ENCODE measurements at places on chromosomes 2 and 18. TPM values are rescaled to one million over a fixed set of nuclear protein-coding genes. Genes with fewer than 3 reads are reported as not detected.

The SLC16A14 gene
- total RNA-seq, result 2.1 TPM

The GCKR gene
- not detected for total RNA-seq

The ESPNL gene
- 0.03 TPM for total RNA-seq

The C2orf15 gene
- total RNA-seq, result not detected

The IMPACT gene
- total RNA-seq, result 21.8 TPM

The PDE11A gene
- 0.25 TPM for total RNA-seq

The CNGA3 gene
- not detected for total RNA-seq

The TCF23 gene
- total RNA-seq, result not detected

The ST3GAL5 gene
- total RNA-seq, result 2.1 TPM

The PTH2R gene
- not detected for total RNA-seq

The THSD7B gene
- total RNA-seq, result not detected

The CCDC141 gene
- total RNA-seq, result not detected

- DNase-seq, result no peak
Observed at GRCh38 chr2:53173091-53173490, 594.5 kb upstream of the CHAC2 start.

DNA sequence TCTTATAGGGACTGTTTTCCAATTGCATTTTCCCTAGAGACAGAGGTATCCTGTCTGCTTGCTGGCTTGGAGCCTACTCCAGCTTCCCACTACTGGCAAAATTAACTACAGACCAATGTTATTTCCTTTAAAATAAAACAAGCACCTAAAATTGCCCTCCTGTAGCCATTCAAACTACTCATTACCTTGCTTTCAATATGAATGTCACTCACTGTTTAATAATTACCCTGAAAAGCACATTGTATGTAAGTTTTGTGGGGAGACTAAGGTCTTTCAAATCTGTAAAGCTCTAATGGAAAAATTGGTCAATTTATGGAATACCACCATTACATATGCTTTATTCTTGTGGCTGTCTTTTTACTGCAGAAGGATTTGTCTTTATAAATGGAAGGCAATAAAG lies 87.3 kb downstream of the DOCK10 start:
- DNase-seq, result no peak

- DNase-seq, result no peak
Observed at GRCh38 chr2:197958592-197959150, 154.3 kb downstream of the PLCL1 start.

- no peak for DNase-seq
Observed at GRCh38 chr2:239468491-239469105, 67.8 kb upstream of the HDAC4 start.

DNA sequence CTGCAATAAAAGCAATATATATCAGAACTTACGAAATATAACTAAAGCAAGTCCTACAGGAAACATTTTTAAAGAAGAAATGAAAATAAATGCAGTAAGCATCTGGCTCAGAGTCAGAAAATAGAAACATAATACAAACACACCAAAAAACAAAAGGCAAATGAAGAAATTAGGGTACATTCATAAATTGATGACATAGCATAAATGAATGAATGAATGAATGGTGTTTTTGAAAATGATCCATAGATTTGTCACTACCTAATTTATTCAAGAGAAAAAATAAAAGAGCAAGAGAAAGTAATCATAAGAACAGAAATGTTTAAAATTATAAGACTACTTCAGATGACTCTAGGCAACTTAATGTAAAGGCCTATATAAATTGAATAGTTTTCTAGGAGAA lies 226.1 kb upstream of the CDH20 start:
- no peak for DNase-seq

GRCh38 chr2:217905896-217906295 lies 96.9 kb downstream of the TNS1 start:
- DNase-seq, result no peak

DNA sequence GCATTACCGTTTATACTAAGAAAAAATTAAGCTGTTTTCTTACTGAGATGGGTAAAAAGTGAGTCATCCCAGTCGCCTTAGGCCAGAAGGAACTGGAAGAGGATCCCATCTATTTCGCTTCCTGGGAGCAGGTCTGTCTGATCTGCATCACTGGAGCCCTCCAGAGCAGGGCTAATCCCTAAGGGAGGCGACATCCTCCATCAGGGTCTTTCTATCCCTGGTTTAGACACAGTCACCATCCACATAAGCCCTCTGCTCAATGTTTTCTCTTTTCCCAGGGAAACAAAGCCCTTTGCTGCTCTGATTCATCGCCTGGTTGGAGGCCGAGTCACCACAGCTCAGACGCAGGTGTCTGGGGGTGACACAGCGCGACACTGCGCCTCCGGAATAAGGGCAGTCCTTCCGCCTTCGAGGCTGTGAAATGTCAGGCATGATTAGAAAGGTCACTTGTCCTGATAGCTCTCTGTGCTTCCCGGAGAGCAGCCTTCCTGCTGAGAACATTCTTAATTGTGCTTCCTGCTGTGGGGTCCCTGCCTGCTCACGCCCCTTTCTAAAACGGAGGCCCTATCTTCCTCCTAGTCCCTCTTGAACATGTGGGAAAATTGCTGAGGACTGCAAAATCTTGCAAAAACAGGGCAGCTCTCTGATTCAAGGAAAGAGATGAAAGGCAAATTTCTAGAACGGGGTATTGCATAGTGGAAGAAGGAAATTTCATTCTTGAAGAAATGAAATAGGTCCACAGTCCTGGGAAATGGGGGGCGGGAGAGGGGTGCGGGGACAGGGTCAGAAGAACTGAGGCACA lies 56.3 kb downstream of the MARCHF4 start:
- DNase-seq, result peak; percentile 34

GRCh38 chr2:136014411-136014810 lies 29.0 kb upstream of the DARS1 start:
- no peak for DNase-seq

DNA sequence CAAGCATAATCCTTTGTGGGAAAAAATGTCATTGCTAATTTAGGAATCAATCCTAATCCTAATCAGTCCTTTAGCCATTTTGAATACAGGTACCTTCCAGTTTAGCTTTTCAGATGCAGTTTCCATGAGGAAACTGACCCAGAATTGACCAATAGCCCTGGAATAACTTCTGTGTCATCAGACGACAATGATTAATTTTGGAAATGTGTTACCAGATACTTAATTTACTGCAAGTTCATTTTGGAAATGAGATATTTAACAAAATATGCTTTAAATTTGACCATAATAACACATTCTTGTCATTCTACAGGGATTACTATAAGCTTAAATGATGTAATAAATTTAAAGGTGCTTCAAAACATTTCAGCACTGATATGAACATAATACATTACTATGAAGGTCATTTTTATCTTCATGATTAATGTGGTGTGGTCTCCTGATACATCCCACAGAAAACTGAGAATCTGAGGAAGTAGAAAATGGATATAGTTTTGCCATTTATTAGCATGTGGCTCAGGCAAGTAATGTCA lies 129.8 kb upstream of the SH3BP4 start:
- DNase-seq, result no peak

- DNase-seq, result peak; percentile 71
Observed at GRCh38 chr18:23134780-23135549, at the start of gene CABLES1. TSS of gene CABLES1 (plus strand) at chr18:23135485. CDS start at chr18:23135763, 278 bp downstream.

- no peak for DNase-seq
Observed at GRCh38 chr2:191315365-191315752, 70.2 kb downstream of the MYO1B start.

- DNase-seq, result no peak
Observed at GRCh38 chr2:60973705-60974104, 43.8 kb upstream of the PEX13 start.

GRCh38 chr2:219523031-219523671 lies 8.9 kb downstream of the ASIC4 start:
- no peak for DNase-seq

- no peak for DNase-seq
Observed at GRCh38 chr2:118124288-118124891, 36.1 kb downstream of the INSIG2 start.

DNA sequence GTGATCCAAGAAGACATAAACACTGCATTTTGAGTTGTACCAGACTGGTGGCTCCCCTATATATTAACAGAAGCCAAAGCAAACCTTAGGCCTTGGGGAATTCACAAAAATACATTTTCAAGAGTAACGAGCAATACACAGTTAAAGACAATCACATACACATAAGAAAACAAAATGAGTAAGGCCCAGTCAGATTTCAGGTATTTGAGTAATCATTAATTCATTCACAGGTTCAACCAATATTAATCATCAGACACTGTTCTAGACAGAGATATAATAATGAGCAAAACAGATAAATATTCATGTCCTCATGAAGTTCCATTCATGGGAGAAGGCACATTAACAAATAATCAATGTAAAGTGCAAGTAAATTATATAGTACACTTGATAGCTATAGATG lies 9.6 kb downstream of the STPG4 start:
- no peak for DNase-seq

DNA sequence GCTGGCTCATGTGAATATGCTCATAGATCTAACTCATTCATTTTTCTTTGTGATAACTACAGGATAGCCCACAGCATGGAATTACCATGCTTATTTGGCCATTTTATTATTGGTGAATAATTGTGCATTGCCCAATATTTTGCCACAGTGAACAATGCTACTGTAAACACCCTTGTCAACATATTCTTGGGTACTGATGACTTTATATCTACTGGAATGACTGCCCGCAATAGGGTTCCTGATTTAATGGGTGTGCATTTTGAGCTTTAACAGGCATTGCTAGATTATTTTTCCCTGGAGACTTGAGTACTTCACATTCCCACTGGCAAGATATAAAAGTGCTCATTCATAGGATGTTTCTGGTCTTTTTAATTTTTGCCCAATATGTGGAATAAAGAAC lies 42.7 kb upstream of the EVA1A start:
- no peak for DNase-seq

DNA sequence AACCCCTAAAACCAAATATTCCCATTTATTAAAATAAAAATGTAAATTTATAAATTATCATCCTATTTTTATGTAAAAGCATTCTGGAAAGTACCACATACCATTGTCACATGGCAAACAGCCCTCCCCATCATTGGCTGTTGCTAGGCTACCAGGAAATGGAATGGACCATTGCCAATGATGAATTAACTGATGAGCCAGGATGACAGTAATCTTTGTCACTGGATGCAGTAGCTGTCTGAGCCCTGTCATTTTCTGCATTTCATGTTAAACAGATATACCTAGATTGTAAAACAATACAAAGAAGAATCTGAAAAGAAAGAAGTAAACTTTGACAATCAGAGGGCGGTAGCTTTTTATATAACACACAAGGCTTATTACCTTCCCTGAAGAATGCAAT lies 641.4 kb downstream of the BCL11A start:
- no peak for DNase-seq

DNA sequence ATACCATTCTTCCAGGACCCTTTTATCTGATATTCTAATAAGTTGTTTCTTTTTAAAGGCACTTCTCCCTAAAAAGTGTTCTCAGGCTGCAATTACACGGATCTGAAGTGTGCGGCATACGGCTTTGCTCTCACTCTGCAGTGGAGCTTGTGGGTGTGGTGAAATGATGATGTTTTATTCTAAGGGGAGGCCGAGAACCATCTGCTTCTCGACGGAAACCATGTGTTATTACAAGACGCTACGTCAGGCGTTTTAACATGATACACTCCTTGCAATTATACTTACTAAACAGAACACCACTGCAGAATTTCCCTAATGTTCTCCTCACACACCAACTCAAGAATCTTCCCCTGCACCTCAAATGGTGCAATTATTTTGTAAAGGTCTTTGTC lies 34.9 kb upstream of the CTDP1 start:
- DNase-seq, result no peak

DNA sequence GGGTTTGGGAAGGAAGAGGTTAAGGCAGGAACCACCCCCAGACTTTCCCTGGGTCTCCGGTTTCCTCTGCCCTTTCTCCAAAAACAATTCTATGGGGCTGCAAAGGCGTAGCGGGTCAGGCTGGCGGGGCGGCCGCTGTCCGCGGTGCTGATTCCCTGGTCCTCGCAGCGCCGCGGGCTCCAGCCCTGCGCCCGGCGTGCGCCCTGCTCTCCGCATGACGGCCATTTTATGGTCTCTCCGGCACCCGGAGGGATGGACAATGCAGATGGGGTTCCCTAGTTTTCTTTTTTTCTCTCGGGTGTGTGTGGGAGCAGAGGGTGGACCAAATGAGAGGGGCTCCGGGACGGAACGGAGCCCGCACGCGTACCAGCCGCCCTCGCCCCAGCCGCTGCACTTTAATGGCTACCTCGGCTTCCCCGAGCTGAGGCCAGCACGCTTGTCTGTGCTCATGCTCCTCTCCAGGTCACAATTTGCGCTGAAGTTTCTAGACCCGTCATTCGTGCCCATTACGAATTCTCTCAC lies 1.6 kb downstream of the ST8SIA3 start:
- DNase-seq, result peak; percentile 7

DNA sequence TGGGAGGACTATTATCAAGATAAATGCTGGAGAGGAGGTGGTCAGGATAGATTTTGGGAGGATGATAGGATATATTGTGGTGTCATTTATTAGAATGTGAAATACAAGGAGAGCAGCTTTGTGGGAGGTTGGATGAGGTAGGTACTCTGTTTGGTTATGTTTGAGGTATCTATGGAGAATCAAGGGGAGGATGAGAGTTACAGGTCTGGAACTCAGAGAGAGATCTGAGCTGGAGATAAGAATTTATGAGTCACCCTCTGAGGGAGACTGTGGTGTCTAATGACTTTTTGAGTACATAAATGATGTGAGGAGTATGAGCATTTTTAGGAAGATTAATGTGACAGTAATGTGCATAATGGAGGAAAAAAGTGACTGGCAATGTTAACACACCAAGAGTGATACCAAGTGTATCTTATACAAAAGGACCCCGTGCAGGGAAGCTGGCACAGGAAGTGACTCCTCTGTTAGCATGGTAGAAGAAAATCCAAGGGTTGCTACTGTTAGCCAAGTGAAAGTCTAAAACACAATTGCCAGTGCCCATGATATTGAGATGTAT lies 48.2 kb downstream of the CRIM1 start:
- DNase-seq, result peak; percentile 34

DNA sequence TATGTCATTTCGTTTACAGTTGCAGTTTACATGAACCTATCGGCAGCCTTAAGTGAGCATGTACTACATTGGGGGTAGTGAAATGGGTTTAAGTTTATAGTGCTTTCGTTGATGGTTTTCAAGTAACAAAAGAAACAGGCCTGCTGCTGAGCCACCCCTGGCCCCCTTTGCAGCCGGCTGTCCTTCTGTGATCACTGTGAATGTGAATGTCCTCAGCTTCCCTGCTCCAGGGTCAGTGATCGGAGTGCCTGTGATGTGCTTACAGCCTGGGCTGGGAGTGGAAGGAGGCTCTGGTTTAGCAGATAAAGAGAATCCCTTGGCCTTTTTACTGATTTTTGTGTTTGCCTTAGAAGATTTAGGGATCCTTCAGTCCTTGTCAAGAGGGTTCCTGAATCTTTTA lies 154.2 kb downstream of the FAM210A start:
- DNase-seq, result no peak

- no peak for DNase-seq
Observed at GRCh38 chr2:241926541-241927311, 57.2 kb downstream of the RTP5 start.

GRCh38 chr2:210548031-210548430 lies 8.4 kb upstream of the CPS1 start:
- DNase-seq, result no peak

- peak; percentile 66 for DNase-seq
Observed at GRCh38 chr2:64348386-64349130, 105.4 kb upstream of the LGALSL start.
